H1 (cell line): ENCODE measurements at places on chromosomes 3 and 15.

- DNase-seq = no peak
Measured at GRCh38 chr15:100152463-100152862, 189.3 kb downstream of the ADAMTS17 start.

DNA sequence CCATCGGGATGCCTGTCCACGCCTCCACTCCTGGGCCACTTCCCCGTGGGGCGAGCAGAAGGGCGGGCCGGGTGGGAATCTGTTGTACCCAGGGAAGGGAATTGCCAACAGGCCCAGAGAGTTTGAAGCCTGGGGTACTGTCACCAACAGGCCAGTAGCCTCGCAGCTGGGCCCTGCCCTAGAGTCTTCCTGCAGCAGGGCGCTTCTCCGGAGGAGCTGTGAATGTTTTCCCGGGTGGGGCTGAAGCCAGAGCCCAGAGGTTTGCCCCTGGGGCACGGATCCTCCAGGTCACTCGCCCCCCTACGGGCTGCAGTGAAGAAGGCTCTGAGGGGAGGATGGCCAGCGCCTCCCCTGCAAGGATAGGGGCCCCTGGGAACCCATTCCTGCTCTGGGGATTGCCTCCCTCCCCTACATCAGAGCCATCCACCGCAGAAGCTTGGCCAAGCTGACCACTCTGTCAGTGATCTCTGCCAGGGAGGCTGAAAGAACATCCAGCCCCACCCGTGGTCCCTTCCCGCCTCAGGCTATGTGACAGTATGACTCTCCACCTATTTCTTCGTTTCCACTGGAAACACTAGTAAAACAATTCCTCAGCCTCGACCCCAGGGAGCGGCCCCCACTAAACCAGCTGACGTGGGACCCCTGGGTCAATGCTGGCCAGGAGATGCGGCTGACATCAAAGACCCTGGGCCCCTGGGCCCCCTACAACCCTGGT, 16.8 kb downstream of the CIDEC start:
- DNase-seq = no peak

DNA sequence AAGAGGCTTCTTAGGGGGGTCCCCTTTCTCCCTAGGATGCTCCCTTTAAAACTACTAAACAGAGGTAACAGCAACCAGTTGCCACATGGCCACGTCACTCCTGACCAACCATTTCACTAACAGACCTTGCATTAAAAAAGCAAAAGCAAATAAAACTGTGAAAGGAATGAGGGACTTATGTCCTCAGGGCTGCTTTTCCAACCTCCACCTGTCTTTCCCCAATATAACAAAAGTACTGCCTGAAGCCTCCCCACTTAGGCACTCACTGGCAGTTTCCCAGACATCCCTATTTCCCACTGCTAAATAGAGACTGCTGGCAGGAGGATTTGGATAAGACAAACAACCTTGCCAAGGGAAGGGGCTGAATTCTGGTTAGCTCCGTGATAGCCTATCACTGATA, 130.3 kb downstream of the ATP8B4 start:
- DNase-seq = no peak

GRCh38 chr15:89985111-89985510, 16.0 kb upstream of the ZNF710 start:
- DNase-seq = no peak

GRCh38 chr3:18864933-18865731, 283.2 kb upstream of the KCNH8 start:
- DNase-seq = no peak

GRCh38 chr15:29134641-29135308, 134.8 kb downstream of the NSMCE3 start:
- no peak for DNase-seq

GRCh38 chr3:11995120-11995519, 9.1 kb upstream of the SYN2 start:
- no peak for DNase-seq
